H4 (cell line): ENCODE measurements at places on chromosomes 7 and 10. TPM values are rescaled to one million over a fixed set of nuclear protein-coding genes. Genes with fewer than 3 reads are reported as not detected.

The WEE2 gene
- not detected in 2 replicates for total RNA-seq

The EPC1 gene
- 8.2 and 9.4 TPM in 2 replicates for total RNA-seq

The CLEC2L gene
- total RNA-seq = 0.08 TPM in 1 of 2 replicates, not detected in the other

The ZCWPW1 gene
- total RNA-seq = 1.9 and 2.2 TPM in 2 replicates

The SYT15B gene
- total RNA-seq = 2.2 and 2.7 TPM in 2 replicates

DNA sequence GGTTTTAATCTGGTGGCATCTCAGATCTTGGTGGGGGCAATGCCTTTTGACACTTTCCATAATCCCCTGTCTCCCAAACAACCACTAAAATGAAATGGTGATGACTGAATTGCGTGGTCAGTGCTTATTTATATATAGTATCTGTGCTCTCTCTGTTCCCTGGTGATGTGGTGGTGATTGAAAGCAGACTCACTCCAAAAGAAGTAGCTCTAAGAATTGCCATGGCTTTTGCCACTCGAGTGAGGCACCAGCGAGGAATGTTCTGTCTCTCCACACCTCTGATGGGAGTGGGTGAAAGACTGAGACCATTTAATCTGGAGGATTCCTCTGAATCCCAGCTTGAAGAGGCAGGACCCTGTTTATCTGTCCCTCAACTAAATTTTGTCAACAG lies 2.8 kb downstream of the DUSP5 start:
- no peak for DNase-seq

DNA sequence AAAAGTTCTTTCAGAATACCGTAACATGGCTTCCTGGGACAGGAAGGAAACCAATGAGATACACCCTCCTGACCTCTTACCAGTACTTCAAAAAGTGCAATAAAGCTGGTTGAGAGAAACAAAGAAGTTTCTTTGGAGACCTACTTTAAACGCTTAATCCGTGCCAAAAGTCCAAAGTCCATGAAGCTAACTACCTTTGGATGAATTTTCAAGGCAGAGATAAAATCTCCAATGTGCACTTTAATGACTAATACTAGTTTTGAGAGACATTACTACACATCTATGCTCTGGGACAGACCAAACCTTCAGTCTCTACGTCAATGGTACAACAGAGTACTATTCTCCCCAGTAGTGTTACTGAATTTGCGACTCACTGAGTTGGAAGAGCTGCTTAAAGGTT lies 46.1 kb downstream of the UBE2H start:
- no peak for DNase-seq

- no peak for DNase-seq
Observed at GRCh38 chr7:73424489-73424885, 9.1 kb upstream of the FZD9 start.

DNA sequence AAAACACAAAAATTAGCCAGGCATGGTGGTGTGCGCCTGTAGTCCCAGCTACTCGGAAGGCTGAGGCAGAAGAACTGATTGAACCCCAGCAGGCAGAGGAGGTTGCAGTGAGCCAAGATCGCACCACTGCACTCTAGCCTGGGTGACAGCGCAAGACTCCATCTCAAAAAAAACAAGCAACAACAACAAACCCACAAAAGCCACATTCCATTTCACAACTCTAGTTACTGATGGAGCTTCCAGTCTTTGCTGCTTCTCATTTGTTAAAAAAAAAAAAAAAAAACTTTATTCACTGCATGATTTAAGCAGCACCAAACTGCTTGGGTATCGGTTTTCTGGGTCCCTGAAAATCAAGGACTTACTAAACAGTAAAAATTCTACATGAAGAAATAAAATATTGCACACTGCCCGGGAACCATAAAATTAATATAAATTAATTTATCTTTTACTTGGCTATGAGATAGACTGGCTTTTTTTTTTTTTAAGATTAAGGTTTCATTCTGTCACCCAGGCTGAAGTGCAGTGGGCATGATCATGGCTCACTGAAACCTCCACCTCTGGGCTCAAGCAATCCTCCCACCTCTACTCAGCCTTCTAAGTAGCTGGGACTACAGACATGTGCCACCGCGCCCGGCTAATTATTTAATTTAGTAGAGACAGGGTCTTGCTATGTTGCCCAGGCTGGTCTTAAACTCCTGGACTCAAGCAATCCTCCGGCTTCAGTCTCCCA lies 42.0 kb downstream of the SRPK2 start:
- peak; percentile 56 for DNase-seq

DNA sequence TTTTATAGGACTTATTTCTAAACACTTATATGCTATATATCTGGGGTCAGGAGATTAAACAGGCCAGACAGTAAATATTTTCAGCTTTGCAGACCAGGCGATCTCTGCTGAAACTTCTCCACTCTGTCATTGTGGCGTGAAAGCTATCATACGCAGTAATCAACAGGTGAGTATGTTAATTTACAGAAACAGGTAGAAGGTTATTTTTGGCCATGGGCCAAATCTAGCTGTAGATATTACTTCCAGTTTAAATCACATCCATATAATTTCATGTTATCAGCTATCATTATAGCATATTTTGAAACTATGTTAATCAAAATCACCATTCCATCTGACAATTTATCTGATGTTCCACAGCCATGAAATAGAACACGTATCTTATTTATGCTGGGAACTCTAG lies 67.8 kb downstream of the GPR37 start:
- no peak for DNase-seq

DNA sequence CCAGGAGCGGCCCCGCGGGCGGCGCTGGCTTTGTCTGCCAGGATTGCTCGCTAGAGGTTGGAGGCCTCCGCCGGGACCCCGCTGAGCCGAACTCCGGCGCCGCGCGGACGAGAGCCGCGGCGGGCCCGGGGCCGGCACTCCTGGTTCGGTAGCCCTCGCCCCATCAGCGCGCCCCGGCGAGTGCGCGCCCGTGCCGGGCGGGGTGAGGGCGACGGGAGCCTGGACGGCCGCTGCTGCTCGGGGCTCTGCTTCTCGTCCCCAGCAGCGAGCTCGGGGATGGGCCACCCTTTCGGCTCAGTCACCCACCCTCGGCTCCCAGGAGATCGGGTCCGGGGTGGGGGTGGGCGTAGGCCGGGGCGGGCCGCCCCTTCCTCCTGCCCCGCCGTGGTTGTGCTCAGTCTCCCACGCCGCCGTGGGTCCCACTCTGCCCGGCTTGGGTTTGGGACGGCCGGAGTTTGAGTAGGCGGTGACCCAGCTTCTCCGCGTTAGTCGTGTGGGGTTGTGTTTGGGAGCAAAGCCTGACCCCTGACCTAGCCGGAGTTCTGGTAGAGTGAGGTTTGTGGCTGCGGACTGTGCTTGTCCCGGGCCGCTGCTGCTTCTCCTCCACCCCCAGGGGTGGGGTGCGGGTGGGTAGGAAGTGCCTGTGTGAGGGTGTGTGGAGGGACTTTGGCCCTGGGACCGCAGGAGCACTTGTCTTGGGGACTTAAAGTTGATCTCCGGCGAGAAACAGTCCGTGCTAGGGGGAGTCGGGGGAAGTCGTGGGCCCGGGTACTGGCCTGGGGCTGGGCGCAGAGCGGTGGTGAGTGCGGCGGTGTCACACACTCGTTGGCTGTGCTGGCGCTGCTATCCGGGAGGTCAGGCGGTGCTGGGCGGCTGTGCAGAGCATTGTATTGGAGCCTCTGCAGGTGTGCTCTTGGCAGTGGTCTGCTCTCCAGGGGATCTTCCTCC lies 677 bp downstream of the TSPAN14 start:
- no peak for DNase-seq

GRCh38 chr10:70723771-70724170 lies 51.5 kb downstream of the ADAMTS14 start:
- DNase-seq = no peak

DNA sequence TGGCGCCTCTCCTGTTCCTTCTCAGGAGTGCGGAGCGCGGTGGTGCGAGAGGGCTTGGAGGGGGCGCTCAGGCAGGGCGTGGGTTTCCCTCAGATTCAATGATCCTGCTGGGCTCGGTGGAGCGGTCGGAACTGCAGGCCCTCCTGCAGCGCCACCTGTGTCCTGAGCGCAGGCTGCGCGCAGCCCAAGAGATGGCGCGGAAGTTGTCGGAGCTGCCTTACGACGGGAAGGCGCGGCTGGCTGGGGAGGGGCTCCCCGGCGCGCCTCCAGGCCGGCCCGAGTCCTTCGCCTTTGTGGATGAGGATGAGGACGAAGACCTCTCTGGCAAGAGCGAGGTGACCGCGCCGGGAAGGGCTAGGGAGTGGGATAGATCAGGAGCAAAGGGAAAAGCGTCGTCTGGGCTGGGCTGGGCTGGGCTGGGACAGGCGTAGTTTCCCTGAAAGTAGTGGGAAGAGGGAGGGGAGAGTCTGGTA lies 17.0 kb downstream of the FAM131B start:
- DNase-seq = no peak

DNA sequence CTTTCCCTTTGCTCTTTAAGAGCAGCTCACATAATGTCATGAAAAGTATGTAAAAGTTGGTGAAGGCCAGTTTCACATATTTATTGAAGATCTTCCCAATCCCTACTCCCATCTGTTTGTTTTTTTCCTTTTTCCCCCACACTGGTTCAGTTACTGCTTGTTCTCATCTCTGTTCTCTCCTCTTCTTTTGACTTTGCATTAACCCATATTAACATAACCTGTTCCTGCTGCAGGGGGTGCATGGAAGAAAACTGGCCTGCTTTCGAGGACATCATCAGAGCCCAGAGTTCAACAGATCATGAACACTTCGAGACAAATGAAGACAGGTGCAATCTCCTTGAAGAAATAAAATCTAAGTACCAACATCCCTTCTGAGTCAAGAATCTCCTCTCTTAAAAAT lies 93.3 kb upstream of the FAM3C start:
- no peak for DNase-seq

DNA sequence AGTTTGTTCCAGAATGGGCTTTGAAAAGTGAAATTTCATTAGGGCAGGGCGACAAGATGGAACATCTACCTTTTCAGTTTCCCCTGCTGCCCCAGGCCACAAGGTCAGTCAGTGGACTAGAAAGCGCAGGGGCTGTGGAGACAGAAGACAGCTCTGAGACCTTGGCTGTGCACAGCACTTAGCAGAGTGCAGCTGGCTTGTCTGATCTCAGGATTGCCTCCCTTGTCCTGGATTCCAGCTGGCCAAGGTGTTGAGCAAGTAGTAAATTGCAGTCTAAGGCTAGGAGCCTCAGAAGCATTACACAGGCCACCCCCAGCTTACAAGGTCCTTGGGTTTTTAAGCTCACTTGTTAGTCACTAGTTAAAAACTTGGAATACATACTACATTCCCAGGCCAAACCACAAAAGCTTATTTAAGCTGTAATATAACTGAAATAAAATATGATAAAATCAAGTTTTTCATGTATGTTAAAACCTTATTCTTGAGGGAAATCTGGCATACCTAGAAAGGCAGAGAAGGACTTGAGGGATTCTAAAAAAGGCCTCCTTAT lies 67.3 kb upstream of the NPY start:
- DNase-seq = peak; percentile 69

DNA sequence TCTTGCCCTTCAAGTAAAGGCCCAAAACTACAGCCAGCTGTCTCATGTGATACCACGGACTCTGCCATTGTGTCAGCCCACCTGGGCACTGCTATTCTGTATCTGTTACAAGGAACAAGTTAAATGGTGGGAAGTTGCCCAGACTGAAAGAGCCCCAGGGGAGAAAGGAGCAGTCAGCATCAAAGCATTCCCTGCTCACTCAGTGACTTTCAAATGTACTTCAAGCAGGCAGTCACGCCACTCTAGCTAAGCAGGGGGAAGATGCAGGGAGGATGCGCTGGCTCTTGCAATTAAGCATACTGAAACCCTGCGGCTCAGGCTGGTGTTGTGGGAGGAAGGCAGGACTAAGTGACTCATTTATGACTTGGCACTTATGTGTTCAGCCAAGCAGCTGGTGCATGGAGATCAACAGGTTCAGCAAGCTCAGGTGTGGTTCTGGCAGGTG lies 1249.6 kb downstream of the TYW1 start:
- peak; percentile 86 for DNase-seq

GRCh38 chr10:14930610-14931009 lies 23.3 kb downstream of the DCLRE1C start:
- no peak for DNase-seq

DNA sequence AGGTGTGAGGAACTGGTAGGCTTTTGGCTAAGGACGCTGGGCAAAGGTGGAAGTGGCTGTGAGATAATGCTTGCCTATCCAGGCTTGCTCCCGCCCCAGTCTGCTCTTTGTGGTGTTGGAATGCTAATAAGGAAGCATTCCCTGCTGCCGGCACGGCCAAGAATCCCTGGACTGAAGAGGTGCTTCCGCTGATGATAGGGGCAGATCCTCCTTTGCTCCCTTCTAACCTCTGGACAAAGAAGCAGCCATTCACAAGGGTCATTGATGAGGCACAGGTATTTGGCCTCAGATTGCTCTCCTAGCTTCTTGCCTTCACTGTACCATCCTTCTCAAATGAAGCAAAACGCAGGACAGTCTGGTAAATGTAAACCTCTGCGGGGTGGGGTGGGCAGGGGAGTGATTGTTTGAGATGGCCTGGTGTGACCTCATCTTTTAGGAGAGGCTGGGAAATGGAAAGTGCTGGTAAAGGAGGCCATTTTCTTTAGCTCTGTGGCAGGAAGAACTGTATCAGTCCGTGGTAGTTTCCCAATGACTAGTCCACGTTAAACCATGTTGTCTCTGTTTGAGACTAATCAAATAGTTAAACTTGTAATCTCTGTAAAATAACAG lies 1.7 kb downstream of the PGAM1 start:
- no peak for DNase-seq

DNA sequence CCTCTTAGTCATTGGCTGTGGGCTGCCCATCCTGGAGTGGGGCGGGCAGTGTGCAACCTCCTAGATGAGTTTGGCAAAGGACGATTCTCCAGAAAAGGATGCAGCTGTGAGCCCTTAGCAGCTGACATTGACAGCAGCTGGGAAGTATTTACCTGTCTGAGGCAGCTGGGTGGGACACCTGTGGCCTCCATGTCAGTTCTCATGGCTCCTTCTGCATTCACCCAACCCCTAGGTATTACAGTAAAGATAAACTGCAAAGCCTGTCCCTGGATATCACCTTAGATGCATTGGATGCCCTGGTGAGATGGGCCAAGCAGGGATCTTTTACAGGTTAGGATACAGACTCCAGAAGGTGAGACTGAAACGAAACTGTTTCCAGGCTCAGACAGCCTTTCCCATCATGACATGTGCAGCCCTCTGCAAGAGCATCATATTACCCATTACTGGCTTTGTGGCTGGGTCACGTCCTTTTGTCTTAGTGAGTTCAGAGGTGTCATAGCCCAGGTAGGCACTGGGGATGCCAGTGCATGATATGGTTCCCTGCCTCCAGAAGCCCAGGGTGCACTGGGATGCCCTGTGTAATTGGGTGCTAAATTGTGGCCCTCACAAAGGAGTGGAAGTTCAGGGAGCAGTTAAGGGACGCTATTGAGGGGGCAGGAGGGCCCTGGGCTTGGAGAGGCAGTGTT lies 28.9 kb downstream of the MINDY4 start:
- DNase-seq = no peak

- no peak for DNase-seq
Observed at GRCh38 chr7:92547579-92547978, 19.0 kb downstream of the RBM48 start.
